Activated CD4-positive, alpha-beta T cell treated with anti-CD3 and anti-CD28 coated beads for 1 hour (primary cell): ENCODE measurements at places on chromosomes 4 and X.

DNA sequence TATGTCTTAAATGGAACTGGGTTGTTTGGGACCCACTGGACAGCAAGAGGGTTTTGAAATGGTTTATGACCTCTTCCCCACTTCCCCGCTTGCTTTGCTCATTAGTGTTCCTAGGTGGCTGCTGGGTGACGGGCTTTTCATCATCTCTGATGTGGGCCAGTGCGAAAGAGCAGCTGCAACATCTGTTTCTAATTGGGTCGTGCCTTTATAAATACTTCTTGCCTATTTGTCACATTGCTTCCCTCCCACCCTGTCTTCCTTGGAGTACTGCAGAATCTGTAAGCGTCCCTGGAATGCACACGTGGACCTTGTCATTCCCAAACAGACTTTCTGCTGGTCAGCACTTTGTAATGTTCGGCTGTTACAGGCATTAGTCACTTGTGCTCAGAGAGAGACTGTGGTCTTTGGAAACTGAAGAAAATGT lies 35.2 kb downstream of the SEPTIN11 start:
- DNase-seq: no peak

DNA sequence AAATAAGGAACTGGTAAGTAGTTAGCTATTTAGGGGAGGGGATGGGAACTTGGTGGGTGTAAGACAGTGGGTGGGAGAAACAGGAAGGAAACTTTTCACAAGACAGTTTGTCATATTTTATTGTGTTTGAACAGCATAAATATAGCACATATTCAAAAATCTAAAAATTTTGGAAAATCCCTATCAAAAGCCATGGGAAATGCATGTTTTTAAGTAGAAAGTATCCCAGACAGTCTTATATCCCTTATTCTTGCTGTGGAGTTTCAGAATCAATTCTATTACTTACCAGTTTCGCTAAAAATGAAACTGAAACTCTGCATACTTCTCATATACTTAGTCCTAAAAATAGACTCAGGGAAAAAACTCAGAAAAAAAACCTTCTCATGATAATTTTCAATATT lies 22.3 kb upstream of the RASGEF1B start:
- no peak for DNase-seq

- no peak for DNase-seq
Measured at GRCh38 chr4:122673252-122673651, 52.4 kb upstream of the IL21 start.

- no peak for DNase-seq
Measured at GRCh38 chrX:39399387-39399786, 598.1 kb downstream of the MID1IP1 start.
